ENCODE measurements at places on chromosomes 4 and X. TPM values are rescaled to one million over a fixed set of nuclear protein-coding genes. Genes with fewer than 3 reads are reported as not detected.

GC gene
- 92.9 TPM for total RNA-seq

DNA sequence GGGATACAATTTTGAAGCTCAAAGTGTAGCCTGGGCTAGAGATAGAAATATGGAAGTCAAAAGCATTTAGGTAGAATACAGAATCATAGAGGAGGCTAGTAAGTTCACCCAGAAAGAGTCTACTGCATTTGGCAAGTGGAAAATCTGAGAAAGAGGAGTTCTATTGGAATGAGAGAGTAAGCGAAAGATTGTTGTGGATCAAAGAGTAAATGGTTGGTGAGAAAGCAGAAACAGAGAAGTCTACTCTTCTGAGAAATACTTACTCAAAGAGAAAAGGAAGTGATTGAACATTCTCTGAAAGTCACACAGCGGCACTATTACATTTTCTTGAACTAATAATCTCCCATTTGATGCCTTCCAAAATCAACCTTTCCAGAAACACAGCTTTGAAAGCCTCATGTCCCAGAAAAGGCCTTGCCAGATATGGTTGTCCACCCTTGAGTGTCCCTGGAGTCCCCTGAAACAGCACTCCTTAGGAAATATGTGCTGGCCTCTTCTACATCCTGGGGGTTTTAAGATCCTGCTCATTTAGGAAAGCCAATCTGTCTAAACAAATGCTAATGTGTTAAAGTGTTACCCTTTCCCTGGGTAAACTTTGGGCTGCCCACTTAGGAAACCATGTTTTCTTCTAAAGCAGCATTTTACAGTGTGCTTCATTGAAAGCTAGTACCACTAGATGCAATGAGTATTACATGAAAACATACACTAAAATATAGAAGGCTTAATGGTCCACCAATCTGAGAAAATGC, 132.6 kb downstream of the INPP4B start:
- no peak for DNase-seq
- H3K4me3 ChIP-seq = no peak overlapping the region
- H3K27ac ChIP-seq = no peak overlapping the region
- no peaks in the 10 kb centered on the region for H3K27me3 ChIP-seq
- H3K36me3 ChIP-seq = no peaks in the 10 kb centered on the region

GRCh38 chrX:97399400-97399799, 515.7 kb downstream of the RPA4 start:
- H3K4me1 ChIP-seq = no peaks in the 10 kb centered on the region
- H3K36me3 ChIP-seq = no peaks in the 10 kb centered on the region
- H3K27me3 ChIP-seq = no peaks in the 10 kb centered on the region
- H3K4me3 ChIP-seq = no peak overlapping the region
- DNase-seq = no peak
- H3K27ac ChIP-seq = no peak overlapping the region

DNA sequence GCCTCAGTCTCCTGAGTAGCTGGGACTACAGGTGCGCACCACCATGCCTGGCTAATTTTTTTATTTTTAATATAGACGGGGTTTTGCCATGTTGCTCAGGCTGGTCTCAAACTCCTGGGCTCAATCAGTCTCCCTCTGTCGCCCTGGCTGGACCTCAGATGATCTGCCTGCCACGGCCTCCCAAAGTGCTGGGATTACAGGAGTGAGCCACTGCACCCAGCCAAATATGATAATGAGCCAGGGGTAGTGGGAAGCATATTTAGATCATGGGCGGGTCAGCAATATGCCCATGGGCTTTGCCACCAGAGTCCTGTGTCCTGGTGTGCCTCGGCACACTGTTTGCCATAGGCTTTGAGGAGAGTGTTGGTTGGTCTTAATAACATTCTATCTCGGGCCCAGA, 71.8 kb downstream of the FAM193A start:
- DNase-seq = peak; percentile 17
- H3K27me3 ChIP-seq = no peaks in the 10 kb centered on the region
- no peaks in the 10 kb centered on the region for H3K36me3 ChIP-seq
- no peak overlapping the region for H3K4me3 ChIP-seq
- no peak overlapping the region for H3K27ac ChIP-seq

DNA sequence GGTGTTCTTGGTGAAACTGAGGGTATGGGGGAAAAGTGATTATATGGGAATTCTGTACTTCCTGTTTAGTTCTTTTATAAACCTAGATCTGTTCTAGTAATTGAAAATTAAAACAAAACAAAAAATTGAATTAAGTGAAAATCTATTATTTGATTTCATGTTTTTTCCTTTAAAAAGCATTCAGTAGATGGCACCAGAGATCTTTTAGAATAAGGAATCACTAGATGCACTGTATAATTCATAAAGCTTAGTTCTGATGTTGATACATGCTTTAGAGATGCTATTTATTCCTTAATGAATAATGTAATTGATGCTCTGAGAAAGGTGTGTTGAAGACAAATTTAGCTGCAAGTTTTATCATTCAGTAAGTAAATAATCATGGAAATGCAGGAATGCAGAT, 87.3 kb downstream of the LCORL start:
- no peak for DNase-seq
- H3K36me3 ChIP-seq = no peaks in the 10 kb centered on the region
- no peak overlapping the region for H3K27ac ChIP-seq
- no peaks in the 10 kb centered on the region for H3K4me1 ChIP-seq
- H3K27me3 ChIP-seq = no peaks in the 10 kb centered on the region

Data from pancreas (tissue), 10 donors.